ENCODE measurements at places on chromosomes 11 and 22. TPM values are rescaled to one million over a fixed set of nuclear protein-coding genes. Genes with fewer than 3 reads are reported as not detected.

DNA sequence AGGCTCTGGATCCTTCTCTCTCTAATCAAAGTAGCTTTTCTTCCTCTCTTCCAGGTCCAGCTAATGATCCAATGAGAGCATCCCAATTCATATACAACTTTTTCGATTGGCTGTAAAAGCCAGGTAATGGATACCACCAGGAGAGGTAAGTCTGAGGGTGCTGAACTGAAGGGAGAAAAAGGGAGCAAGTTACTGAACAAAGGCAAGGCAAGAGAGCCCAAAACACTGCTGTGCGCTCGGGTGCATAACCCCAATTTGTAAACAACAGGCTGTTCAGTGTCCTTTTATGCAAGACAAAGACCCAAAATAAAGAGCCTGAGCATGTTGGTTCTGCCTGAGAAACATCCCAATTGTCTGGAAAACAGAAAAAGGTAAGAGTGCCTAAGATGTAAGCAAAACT is 260.1 kb downstream of the DCDC1 start:
- no peak for DNase-seq

GRCh38 chr22:40819599-40820140 is 524 bp upstream of the SLC25A17 start:
- no peak for DNase-seq

- no peak for DNase-seq
Observed at GRCh38 chr22:36765131-36765942, 10.6 kb downstream of the IFT27 start.

DNA sequence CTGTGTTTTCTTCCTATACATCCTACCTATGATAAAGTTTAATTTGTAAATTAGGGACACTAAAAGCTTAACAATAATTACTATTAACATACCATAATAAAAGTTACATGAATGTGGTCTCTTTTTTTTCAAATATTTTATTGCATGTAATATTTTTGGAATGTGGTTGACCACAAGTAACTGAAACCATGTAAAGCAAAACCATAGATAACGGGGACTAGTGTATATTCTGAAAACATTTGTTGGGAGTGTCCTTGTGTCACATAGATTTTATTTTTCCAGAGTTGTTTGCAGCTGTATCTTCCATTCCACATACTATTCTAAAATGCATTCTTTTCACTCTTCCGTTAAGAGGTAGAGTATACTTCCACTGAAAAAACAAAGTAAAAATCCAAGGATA is 200.4 kb downstream of the KIF18A start:
- DNase-seq, result no peak

- peak; percentile 16 for DNase-seq
Observed at GRCh38 chr11:44623731-44624491, 58.4 kb downstream of the CD82 start.

- peak; percentile 96 for DNase-seq
Observed at GRCh38 chr11:8709002-8709672, 26.5 kb downstream of the RPL27A start.

Gene ASCC2
- total RNA-seq, result 60.3 TPM

DNA sequence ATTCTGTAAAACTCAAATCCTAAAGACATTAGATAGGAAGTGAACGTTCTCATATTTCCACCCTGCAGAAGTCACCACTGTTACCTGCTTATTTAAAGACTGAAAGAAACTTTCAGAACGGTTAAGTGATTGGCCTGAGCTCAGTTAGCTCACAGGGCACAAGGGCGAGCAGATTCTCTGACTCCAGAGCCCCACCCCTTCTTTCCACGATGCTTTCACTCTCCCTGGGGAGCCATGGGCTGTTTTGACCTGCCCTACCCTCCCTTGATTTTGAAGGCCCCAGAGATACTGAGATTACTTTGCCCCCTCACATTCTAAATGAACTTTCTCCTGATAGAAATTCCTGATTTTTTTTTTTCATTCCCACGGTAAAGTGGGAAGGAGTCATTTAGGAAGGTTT is 33.9 kb downstream of the ARHGAP1 start:
- no peak for DNase-seq

Gene CABP7
- total RNA-seq, result not detected

Gene XKR3
- 0.16 TPM for total RNA-seq

DNA sequence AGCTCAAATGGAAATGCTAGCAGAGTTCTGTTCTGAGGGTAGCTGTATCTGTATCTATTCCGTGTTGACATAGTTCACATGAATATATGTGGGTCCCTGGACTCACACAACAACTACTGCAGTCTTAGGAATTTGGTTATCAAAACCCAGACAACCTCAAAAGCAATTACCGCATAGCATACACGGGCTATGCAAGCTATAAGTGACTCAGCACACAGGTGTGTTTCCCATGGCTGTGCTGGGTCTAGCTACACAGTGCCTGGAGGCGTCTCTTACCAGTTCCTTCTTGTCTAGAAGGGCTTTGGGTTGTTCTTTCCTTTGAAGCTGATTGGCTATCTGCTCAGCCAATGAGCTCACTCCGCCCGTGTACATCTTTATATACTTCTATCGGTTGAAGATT is 98.2 kb upstream of the BID start:
- no peak for DNase-seq

Gene SOX10
- 101 TPM for total RNA-seq

Gene KRTAP5-11
- total RNA-seq, result not detected

DNA sequence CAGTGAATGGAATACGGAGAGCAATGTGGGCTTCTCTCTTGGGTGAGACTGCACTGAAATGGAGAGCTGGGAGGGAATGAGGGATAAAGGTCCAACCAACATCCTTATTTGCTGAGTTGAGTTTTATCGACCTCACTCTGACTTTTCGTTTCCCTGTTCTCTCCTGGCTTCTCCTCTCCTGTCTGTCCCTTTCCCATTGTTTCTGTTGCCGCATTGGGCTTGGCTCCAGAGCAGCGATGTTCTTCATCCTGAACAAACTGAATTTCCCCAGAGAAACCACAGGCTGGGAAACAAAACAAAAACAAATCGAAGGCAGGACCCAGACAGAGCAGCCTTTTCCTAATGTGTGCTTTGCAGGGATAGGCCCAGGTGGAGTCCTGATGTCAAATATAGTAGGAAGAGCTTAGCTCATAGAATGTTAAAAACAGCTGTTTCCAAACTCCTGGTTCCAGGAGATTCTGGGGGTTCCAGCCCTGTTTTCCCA is 30.0 kb downstream of the MOV10L1 start:
- no peak for DNase-seq

Gene BARX2
- total RNA-seq, result 19.5 TPM

Gene EXPH5
- 3.2 TPM for total RNA-seq

- no peak for DNase-seq
Observed at GRCh38 chr22:35782504-35782903, 64.8 kb downstream of the APOL5 start.

Gene KRTAP5-8
- 0.32 TPM for total RNA-seq

DNA sequence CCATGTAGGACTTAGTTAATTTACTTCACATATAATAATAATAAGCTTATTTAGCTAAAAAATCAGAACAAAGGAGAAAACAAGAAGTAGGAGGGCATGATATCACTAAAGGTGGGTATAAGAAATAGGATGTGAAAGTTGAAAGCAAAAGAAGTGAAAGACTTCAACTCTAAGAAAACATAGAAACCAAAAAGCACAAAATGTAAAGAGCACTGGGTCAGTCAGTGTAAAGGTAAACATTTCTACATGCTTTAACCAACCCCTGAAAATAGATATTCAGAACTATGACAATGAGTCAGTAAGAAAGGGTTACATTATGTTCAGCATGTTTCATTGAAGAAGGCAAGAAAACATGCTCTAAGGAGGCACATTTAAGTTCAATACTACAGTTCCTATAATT is 298.8 kb downstream of the SWAP70 start:
- DNase-seq, result no peak

DNA sequence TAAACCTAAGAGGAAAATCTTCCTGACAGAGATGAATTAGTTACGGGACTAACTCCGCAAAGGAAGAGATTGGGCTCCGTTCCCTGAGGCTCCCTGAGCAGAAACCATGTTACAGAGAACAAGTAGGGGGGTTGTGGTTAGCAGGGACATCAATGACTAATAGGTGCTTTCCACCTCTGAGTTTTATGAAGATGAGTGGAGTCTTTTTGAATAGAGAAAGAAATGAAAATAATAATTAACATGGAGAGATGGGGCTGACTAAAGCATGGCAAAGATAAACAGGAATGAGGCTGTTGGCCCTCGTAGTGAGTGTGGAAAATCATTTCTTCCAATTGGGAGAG is 47.5 kb upstream of the PICALM start:
- no peak for DNase-seq

Gene PDE3B
- 17.3 TPM for total RNA-seq

DNA sequence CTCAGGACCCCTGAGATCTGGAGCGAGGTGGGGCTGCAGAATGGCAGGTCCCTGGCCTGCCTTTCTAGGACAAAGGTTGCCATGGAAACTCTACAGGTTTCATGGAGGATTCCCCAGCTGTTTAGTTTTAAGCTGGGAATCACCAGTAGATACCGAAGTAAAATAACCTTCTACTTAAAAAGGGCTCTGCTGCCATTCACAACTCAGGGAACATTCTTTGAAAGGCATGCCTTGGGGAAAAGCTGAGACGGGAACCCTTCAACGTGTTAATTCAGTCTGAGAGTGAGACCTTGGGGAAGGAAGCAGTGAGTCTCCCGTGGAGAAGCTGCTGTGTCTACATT is 493.3 kb downstream of the BRD1 start:
- DNase-seq, result no peak

- no peak for DNase-seq
Observed at GRCh38 chr11:120306519-120307242, 18.4 kb upstream of the TLCD5 start.

DNA sequence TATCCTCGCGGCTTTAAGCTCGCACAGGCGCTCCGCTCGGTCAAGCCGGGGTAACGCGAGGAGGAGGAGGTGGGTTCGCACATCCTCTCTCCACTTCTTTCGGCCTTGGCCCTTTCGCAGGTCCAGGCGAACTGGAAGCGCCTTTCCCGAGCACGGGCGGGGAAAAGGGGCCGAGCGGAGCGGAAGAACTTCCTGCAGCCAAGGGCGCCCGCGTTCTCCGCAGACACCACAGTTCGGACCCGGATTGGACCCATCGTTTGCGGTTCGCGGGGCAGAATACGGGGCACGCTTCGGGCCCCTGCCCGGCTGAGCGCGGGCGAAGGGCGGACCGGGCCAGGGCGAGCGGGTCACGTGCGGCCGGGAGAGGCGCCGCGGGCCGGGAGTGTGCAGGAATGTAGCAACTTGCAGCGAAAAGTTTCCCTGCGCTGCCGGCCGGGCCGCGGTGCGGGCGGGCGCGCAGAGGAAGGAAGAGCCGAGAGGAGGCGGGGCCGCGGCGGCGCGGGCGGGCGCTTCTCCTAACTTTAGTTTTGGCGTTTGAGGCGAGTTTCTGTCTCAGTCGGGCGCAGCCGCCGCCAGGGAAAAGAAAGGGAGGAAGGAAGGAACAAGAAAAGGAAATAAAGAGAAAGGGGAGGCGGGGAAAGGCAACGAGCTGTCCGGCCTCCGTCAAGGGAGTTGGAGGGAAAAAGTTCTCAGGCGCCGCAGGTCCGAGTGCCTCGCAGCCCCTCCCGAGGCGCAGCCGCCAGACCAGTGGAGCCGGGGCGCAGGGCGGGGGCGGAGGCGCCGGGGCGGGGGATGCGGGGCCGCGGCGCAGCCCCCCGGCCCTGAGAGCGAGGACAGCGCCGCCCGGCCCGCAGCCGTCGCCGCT is at the start of gene YAP1:
TSS of gene YAP1 (plus strand) at position 552 of the 865 bp plus-strand sequence. CDS start 402 bp downstream, outside the sequence.
- DNase-seq, result peak; percentile 86

DNA sequence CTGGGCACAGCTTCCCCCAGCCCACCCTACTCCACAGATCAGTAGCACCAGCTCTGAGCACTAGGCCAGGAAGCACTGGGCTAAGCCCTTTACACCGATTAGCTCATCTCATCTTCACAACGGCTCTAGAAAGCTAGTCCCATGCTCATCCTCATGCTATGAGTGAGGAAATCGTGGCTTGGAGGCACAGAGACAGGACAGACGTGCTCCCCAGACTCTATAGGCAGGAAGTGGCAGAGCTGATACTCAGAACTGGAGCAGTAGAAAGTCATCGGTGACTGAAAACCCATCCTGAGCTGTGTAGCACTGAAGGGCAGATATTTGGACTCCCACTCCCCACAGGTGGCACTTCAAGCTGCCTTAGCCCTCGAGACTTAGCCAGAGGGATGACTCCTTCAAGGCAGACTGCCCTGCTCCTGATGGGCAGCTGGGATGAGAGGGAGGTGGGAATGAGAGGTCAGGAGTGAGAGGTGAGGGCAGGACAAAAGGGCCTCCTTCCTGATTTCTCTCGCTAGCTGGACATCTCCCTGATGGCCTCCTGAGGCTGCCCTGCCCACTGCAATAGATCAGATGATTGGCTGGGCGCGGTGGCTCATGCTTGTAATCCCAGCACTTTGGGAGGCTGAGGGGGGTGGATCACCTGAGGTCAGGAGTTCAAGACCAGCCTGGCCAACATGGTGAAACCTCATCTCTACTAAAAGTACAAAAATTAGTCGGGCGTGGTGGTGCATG is 9.7 kb downstream of the CD5 start:
- DNase-seq, result no peak

DNA sequence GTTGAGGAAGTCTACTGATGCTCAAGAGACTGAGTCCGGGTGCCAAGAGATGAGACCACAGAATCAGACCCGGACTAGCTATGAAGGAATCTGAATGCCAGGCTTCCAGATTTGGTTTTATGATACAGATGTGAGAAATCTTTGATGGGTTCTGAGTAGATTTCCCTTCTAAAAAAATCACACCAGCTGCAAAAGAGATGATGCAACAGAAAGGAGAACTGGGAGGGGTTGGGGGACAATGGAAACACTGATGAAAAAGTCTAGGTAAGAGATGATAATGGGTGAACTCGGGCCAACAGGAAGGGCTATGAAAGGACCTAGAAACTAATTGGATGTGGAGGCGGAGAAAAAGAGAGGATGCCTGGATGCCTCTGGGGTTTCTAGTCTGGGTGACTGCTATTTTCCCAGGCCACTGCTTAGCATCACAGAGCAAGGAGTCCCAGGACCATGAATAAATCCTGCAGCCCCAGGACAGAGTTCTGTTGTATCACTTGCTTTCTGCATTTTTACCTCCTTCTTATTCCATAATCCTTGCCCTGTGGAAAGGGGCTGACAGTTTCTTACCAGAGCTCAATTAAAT is 115.4 kb upstream of the SEZ6L start:
- DNase-seq, result no peak

Gene LRRC10B
- total RNA-seq, result 3.3 TPM

DNA sequence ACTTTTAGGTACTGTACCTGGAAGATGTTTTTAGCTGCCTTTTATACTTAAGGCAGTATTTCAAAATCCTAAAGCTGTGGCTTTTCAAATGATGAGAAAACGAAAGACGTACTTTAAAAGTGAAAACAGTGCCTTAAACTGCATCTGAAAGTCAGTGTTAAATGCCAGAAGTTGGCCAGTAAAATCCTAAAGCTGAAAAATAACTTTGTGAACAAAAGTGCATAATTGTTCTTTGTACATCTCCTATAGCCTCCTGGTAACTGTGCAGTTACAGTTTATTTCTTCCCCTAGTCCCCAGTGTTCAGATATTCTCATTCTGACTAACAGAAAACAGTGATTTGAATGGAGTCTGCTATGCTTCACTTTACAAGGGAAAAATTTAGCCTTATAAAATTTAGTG is 6.8 kb downstream of the EED start:
- DNase-seq, result no peak

DNA sequence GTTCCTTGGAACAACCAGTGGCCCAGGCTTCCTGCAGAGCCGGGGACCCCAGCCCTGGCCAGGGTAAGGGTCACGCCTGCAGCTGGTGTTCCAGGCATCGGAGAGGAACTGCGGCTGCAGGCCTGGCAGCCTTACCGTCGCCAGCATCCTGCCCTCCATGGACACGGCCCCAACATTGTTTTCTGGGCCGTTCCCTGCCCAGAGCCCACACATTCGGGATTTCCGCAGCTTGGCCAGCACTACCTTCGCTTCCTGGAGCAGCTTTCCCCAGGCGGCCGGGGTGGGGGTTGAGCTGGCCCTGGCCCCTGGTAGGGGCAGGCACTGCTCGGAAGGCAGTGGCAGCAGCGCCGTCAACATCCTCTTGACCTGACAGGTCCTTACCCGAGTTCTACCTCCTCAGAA is 17.7 kb downstream of the TXN2 start:
- DNase-seq, result no peak

Gene RFPL3
- total RNA-seq, result not detected

All from breast epithelium (tissue), 4 donors.